ENCODE measurements at places on chromosomes 1 and 21.

- no peak for DNase-seq
Measured at GRCh38 chr1:225638853-225639252, 14.1 kb downstream of the ENAH start.

DNA sequence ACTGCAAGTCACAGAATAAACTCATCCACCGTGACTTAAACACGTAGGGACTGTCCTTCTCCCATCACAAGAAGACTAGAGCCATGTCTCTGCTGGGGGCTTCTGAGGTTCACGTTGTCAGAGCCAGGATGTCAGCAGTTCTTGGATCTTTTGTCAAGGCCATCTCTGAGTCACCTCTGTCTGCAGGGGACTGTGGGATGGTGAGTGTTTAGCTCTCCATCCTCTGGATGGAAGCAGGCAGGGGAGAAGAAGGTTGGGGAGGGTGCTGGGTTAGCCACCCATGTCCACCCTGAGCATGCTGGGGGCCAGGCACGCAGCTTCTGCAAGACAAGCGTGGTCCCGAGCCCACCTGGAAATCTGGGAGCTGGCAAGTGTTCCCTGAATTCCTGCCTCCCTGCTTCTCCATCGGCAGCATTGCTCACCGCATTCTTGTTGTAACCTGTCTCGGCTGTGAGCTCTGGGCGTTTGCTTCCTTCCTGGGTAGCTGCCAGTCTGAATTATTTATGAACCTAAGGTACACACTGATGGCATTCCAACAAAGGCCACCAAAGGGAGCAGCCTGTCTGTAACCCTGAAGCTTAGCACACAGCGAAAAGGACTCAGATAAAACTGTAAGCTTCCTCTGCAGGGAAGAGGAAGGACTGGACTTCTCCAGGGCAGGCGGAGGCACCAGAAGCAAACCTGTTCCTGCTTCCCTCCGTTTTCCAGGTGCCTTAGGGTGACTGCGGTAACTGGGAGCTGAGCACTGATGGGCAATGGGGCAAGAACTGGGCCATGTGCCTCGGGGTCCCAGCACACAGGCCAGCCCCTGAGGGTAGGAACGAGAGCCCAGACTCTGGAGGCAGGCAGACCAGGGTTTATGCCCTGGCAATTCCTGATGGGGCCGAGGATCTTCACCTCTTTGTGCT is 88.6 kb downstream of the RIPK4 start:
- peak; percentile 52 for DNase-seq

DNA sequence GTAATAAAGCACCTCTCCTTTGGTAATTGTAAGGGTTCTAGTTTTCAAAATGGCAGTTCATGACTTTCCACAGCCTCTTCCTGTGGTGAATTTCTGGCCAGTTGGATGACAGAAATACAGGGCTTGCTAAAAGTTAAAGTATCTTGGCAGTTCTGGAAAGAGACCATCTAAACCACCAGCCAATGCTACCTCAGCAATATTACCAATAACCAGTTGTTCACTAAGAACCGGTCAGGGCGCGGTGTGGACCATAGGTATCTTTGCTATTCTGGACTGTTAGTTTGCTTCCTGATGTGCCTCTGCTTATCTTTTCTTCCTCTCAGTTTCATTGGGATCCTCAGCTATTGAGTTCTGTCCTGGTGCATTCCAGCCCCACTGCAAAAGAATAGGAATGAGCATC is 124.7 kb downstream of the HS2ST1 start:
- DNase-seq, result no peak

DNA sequence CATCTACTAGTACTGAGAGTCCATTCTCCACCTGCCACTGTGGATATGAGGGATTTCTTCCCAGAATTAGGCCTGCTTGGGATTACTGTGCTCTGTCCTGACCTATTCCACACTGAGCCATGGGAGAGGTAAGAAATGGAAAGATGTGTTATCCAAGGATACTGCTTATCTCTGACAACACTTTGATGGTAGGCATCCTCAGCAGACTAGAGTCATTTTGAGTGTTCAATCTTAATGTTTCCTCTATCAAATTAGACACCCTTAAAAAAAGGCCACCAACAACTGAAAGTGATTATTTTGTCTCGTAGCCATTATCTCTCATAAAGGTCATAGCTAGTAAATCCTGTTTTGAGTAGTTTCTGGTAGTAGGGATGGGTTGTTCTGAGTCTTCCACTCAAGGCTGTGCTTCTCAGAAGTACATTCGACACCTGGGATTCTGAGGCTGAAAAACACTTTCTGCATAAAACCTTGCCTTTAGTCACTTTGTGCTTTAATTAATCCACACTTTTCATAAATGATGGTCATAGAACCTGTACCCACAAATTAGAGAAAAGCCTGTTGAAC is 8.8 kb downstream of the ATPAF1 start:
- no peak for DNase-seq

DNA sequence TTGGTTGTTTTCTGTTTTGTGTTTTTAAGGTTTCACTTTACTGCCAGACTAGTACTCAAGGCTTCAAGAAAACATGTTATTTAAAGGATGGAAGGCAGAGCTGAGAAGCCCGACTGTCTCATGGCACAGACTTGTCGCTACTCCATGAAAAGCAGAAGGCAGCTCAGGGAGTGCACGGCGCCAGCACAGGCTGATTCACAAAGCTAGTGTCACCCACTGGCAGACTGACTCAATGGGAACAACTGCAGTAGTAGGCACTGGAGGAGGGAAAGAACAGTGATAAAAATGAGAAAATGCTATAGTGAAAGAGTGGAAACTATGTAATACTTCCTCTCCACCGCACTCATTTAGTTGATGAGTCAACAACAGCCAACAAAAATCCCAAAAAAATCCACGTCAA is 14.7 kb downstream of the HSF2BP start:
- DNase-seq, result no peak
